ENCODE measurements at places on chromosomes 11 and 22. TPM values are rescaled to one million over a fixed set of nuclear protein-coding genes. Genes with fewer than 3 reads are reported as not detected.

The SORL1 gene
- 27.6 TPM for total RNA-seq

The PRG3 gene
- total RNA-seq = not detected

The OVOL1 gene
- not detected for total RNA-seq

The CDC45 gene
- total RNA-seq = 1.2 TPM
